ENCODE measurements at places on chromosomes 11 and 22. TPM values are rescaled to one million over a fixed set of nuclear protein-coding genes. Genes with fewer than 3 reads are reported as not detected.
A peak's percentile ranks its signal among the peaks of the same experiment; 100 is the strongest.

DNA sequence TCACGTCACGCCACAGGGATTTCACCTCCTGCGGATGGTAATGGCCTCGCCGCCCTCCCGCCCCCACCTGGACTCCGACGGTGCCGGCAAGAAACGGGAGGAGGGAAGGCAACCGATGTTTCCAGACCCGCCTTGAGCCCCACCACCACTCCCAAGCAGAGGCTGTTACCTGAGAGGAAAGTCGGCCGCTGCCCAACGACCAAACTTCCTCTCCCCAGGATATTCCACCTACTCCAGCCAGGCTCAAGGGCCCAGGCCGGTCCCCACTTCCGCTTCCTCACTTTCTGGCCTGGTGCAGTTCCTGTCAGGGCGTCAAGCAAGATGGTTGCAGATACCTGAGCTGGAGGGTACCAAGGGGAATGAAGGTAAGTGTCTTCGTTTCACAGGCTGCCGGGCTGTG is at the start of gene ENTHD1:
Gene ENTHD1, minus strand, starts transcription at position 235 of the 400 bp plus-strand sequence. CDS start 6,012 bp downstream, outside the sequence.
- DNase-seq: no peak

- no peak for DNase-seq
Measured at GRCh38 chr11:99979042-99979441, 708.0 kb upstream of the ARHGAP42 start.

GRCh38 chr11:2186669-2187279 is 15.2 kb upstream of the TH start:
- peak; percentile 81 for DNase-seq

DNA sequence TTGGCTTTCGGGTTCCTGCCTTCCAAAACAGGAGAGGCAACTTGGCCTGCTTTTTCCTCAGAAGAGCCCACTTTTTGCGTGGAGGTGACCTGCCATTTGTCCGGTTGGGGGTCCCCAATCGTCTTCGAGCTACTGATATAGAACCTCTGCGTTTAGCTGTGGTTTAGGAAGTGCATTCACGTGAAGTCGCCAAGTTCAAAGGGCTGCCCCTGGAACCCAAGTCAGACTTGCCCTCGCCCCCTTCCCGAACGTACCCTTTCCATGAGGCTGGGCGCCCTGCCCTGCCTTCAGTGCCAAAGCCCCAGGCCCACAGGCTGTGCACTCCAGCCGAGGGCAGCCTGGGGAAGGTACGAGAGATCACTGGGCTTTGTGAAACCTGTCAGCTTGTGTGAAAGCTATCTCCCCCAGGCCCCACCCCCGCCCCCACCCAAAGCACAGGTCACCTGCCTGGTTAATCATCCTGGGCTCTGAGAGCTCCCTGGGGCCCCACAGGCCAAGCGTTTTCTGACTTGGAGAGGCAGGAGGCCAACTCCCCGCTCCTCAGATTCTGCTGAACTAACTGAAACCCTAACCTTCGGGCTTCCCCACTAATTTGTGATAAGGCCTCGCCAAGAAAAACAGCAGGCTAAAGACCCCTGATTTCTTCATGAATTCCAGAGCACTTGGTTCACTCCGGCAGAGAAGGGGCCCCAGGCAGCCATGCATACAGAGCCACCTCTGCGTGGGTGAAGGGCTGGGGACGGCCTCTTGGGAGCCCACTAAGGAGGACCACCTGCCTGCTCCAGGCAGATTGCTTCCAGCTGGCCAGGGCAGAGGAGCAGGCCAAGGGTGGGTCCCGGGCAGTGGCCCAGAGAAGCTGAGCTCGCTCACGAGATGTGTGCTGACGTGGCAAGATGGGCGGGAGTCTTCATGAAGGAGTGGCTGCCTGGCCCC is 25.8 kb upstream of the KCNQ1OT1 start:
- DNase-seq: no peak

DNA sequence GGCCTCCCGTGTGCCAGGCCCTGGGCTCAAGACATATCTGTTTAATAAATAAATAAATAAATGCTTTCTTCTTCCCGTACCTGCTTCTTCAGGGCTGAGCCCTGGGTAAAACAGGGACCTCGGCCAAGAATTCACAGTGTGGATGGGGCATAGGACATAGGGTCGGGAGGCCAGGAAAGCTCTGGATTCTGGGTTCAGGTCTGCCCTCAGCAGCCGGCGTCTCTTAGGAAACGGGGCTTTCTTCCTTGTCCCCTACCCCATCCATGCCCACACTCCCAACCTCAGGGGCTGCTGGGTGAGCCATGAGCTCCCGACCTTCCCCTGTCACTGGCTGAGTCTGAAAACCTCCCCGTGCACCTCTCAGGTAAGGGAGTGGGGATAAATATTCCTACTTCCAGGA is 55.7 kb upstream of the ALX4 start:
- no peak for DNase-seq

GRCh38 chr22:28029956-28030355 is 110.9 kb upstream of the PITPNB start:
- DNase-seq: no peak

DNA sequence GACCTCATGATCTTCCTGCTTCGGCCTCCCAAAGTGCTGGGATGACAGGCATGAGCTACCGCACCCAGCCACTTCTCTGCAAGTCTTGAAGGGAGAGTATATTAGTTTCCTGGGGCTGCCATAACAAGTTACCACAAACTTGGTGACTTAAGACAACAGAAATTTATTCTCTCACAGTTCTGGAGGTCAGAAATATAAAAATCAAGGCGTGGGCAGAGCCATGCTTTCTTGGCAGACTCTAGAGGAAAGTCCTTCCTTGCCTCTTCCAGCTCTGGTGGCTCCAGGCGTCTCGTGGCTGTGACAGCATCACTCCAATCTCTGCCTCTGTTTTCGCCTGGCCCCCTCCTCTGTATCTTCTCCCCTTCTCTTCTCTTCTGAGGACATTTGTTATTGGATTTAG is 110.2 kb upstream of the NAV2 start:
- DNase-seq: no peak

DNA sequence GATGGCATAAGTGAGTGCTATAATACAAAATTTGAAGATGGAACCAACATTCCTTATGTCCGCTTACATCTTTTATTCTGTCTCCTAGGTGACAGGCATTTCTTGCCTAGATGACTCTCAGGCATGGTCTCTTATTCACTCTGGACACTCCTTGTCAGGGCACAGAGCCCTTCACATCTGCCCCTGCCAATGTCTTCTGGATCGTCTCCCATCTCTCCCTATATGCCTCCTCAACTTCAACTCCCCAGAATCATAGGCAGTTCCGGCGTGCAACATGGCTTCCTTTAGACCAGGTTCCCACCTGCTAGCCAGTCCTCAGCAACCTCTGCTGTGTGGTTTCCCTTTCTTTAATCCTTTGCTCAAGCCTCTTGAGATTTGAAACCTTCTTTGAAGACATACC is 300.9 kb downstream of the TENM4 start:
- no peak for DNase-seq

GRCh38 chr11:119157063-119157462 is 8.2 kb downstream of the ABCG4 start:
- DNase-seq: peak; percentile 56

- no peak for DNase-seq
Measured at GRCh38 chr11:23205156-23205871, 345.0 kb upstream of the CCDC179 start.

The GPR152 gene
- not detected for total RNA-seq

The ART1 gene
- not detected for total RNA-seq

The ZFPL1 gene
- total RNA-seq: 28.8 TPM
